Subcutaneous adipose tissue (tissue), 4 donors: ENCODE measurements at places on chromosomes 13 and 19. TPM values are rescaled to one million over a fixed set of nuclear protein-coding genes. Genes with fewer than 3 reads are reported as not detected.

The IFNL1 gene
- not detected for total RNA-seq

The PSPN gene
- total RNA-seq, result 0.88 TPM

The SUCLA2 gene
- 61.4 TPM for total RNA-seq

The ITGBL1 gene
- 21.1 TPM for total RNA-seq

The FAM187B gene
- total RNA-seq, result not detected

The NEK3 gene
- total RNA-seq, result 18.3 TPM

The PABPC3 gene
- 0.17 TPM for total RNA-seq

The HOMER3 gene
- total RNA-seq, result 60.2 TPM
